ENCODE measurements at places on chromosomes 2 and 18.

GRCh38 chr2:73985308-73986084 lies 786 bp downstream of the TET3 start:
- DNase-seq, result no peak

DNA sequence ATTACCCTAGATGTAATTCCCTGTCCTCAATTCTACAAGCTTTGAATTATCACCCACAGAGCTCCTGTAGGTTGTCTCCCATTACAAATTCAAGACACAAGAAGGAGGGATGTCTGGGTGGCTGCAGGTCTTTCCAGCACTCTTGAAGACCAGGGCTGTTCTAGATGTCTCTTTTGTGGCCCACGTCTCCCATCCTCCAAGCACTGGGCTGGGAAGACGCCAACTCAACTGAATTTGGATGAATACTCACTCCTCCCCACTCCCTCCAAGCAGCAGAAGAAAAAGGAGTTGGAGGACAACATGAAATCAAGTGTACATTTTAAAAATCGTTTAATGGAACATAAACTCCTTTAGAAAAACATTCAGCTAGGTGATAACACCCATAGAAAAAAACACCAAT lies 31.2 kb downstream of the SMAD7 start:
- DNase-seq, result no peak

GRCh38 chr2:160859096-160859495 lies 301.1 kb upstream of the TANK start:
- DNase-seq, result no peak

GRCh38 chr18:12769644-12770440 lies 67.0 kb downstream of the PSMG2 start:
- DNase-seq, result no peak

DNA sequence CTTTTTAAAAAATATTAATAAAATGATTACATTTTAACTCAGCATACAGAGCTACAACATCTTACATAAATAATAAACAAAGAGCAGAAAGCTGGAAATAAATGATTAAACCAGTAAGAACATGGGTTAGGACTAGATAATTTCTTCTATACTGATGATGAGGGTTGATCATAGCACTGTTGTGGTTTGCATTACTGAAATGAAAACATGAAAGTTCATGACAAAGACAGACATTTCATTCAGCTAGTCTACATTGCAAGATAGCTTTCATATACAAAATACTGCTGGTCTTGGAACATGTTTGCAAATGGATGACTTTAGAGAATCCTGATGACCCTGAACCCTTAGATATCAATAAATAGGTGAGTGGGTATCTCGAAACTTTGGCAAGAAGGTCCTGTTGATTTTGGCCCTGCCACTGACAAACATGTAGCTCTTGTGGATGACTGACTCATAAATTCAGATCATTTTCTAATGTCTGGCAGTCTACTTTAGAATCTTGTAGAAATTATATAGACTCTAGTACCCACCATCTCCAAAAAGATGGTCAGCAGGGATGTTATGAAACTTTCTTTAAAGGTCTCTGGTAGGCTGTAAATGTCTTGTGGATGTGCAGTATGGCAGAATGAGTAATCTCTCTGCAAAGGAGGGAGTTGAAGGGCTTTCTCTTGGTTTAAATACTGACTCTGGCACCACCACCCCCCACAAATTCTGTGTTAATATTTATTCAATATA lies 15.5 kb upstream of the CDC42EP3 start:
- DNase-seq, result no peak

GRCh38 chr2:238290091-238290509 lies 1.7 kb upstream of the PER2 start:
- DNase-seq, result no peak

GRCh38 chr2:138495384-138495783 lies 6.2 kb upstream of the SPOPL start:
- DNase-seq, result no peak

GRCh38 chr2:136025057-136025973 lies 39.9 kb upstream of the DARS1 start:
- no peak for DNase-seq

DNA sequence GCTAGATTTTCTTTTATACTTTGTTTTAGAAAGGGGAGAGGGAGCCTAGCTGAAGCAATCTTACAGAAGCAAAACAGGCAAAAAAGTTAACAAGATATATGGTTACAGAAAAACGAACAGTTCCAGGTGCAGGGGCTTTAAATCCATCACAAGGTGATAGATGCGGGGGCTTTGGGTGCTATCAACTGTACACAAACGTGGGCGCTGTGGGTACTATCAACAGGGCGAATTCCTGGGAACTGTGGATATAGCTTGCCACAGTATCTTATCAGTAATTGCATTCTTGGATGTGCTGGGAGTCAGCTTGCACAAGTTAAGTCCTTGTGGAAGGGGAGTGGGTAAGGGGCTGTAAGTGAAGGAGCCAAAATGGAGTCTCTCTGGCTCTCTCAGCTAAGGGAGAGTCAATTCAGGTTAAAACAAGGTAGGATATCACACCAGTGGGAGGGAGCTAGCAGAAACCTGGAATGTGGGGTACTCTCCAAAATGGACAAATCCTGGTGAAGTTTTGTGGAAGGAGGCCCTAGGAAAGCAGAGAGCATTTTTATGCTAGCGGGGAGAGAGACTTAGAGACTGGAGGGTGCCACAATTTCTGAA lies 325.8 kb upstream of the SPHKAP start:
- DNase-seq, result no peak

GRCh38 chr2:110768591-110768990 lies 36.2 kb downstream of the ACOXL start:
- peak; percentile 84 for DNase-seq

- DNase-seq, result no peak
Observed at GRCh38 chr18:46148810-46149209, 44.6 kb downstream of the HAUS1 start.

GRCh38 chr2:53302455-53302854 lies 465.1 kb upstream of the CHAC2 start:
- DNase-seq, result no peak

- no peak for DNase-seq
Observed at GRCh38 chr2:164073101-164074074, 337.6 kb upstream of the FIGN start.

GRCh38 chr2:98492441-98492840 lies 47.8 kb downstream of the INPP4A start:
- no peak for DNase-seq

DNA sequence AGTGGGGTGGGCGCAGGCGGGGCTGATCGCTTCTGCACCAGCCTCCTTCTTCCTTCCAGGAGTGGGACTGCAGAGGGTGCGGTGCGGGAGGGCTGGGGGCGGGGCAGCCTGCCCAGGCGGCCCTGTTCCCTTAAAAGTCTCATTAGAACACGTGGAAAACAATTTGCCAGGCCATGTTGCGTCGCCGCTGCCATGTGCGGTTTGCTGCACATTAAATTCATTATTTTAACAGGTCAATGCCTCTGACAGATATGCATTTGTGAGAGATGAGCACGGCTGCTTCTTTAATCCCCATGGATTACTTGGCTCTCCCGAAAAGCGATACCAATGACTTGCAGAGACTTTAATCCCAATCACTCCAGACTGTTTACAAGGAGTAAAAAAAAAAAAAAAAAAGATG lies 139.0 kb downstream of the CELF4 start:
- DNase-seq, result no peak

GRCh38 chr18:36321658-36322407 lies 24.3 kb downstream of the FHOD3 start:
- peak; percentile 91 for DNase-seq

DNA sequence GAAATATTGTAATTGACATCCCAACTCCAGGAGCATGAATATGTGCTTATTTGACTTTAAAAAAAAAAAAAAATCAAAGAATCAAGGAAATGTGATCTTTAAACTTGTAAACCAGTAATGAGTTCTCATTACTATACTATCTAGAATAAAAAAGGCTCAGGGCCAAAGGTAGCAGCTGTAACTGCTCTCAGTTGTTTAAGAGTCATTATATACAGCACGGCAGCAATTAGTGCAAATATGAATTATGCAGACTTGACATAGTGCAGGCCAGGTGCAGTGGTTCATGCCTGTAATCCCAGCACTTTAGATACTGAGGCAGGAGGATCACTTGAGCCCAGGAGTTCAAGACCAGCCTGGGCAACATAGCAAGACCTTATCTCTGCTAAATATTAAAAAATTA lies 125.7 kb upstream of the TTC39C start:
- peak; percentile 12 for DNase-seq

- DNase-seq, result no peak
Observed at GRCh38 chr2:229882583-229882982, 39.2 kb downstream of the TRIP12 start.

DNA sequence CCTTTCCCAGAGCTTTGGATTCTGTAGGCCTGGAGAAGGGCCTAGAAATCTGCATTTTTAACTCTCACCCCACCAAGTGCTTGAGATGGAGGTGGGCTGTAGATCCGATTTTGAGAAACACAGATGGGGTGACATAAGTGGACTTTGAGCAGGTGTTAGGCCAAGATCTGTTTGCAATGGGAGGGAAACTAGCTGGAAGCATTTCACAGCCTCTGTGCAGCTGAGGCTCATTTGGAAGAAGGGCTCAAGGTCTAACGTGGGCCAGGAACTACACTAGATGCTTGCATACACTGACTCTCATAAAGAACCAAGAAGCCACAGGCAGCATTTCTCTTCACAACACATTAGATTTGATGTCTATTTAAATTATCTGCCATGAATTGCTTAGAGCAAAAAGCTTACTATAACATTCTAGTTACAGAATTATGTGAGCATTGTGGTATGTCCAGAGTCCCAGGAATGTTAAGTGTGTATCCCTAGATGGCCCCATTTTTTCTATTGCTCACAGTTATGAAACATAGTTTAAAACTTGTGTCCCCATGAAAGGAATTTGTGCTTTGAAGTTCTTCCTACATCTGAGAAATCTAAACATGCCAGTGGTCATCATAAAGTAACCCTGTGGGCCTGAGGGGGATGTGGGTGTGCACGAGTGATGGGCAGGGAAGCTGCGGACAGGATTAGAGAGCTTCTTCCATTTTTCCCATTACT lies 77.2 kb downstream of the CD28 start:
- no peak for DNase-seq

GRCh38 chr2:98907385-98907784 lies 28.6 kb downstream of the CRACDL start:
- peak; percentile 79 for DNase-seq

DNA sequence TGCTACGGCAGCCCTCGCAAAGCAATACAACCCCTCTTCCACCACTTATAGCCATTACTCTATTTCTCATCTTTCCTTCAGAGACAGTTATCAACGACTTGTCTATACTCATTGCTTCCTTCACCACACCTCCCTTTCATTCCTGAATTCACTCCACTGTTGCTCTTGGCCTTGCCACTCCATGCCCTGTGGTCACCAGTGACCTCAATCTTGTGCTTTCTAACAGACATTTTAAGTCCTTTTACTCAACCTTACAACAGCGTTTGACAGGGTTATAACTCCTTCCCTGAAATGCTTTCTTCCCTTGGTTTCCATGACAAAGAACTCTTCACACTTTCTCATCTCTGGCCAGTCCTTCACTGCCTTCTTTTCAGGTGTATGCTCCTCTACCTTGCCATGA lies 90.6 kb upstream of the CCDC141 start:
- no peak for DNase-seq

GRCh38 chr2:239164335-239164871 lies 236.4 kb downstream of the HDAC4 start:
- no peak for DNase-seq

GRCh38 chr2:176614049-176614448 lies 344.8 kb downstream of the MTX2 start:
- DNase-seq, result no peak

DNA sequence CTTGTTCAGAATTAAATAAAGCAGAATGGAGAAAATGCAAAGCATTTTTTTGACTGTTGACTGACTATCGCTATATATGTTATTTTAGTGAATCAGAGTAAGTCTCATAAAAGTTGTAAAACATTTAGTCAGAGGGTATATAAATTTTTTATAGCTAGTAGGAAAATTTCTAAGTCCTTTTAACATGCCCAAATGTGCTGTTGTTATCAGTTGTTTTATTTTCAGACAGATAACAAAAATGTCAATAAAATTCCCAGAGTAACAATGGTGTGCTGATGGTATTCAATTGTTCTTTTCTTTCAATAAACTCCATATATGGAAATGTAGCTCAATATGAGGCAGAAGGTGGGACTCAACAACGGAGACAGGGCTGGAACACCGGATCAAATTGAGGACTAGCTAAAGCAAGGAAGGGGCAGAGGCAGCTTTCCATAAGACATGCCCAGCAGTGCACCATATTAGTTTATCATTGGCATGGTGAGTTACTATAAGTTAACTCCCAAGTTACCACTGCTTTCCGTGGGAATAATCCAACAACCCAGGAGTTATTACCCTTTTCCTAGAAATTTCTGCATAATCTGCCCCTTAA lies 26.6 kb downstream of the GULP1 start:
- DNase-seq, result no peak

DNA sequence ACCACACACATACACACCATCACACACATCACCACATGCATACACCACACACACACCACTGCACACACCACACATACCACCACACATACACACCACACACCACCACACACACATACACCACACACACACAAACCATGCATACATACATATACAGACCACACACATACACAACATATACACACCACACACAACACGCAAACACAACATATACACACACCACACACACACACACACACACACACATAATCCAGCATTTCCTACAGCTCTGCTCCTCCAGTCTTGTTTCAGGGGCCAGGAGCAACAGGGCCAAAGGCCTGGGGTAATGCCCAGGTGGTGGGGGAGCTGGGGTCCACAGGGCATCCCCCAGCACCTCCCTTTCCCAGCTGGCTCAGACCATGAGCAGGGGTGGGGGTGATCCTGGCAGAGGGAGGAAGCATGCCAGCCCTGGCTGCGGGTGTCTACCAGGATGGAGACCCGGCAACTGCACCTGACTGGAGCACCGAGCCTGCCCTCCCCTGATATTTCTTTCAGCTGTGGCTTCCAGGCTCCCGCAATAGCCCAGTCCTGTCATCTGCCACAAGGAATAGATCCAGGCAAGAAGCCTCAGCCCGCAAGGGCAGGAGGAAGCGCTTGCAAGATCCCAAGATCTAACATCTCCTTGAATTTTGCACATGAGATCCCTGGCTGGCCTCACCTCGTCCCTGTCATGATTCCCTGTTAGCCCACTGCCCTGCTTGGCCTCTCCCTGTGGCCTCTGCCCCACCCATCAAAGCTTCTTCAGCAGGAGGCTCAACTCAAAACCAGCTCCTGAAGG lies 196.9 kb downstream of the TNS1 start:
- no peak for DNase-seq

GRCh38 chr2:54887850-54888545 lies 162.3 kb downstream of the RTN4 start:
- no peak for DNase-seq

Measured in esophagus muscularis mucosa (tissue), 4 donors.